ENCODE measurements at places on chromosomes 12 and 14.

DNA sequence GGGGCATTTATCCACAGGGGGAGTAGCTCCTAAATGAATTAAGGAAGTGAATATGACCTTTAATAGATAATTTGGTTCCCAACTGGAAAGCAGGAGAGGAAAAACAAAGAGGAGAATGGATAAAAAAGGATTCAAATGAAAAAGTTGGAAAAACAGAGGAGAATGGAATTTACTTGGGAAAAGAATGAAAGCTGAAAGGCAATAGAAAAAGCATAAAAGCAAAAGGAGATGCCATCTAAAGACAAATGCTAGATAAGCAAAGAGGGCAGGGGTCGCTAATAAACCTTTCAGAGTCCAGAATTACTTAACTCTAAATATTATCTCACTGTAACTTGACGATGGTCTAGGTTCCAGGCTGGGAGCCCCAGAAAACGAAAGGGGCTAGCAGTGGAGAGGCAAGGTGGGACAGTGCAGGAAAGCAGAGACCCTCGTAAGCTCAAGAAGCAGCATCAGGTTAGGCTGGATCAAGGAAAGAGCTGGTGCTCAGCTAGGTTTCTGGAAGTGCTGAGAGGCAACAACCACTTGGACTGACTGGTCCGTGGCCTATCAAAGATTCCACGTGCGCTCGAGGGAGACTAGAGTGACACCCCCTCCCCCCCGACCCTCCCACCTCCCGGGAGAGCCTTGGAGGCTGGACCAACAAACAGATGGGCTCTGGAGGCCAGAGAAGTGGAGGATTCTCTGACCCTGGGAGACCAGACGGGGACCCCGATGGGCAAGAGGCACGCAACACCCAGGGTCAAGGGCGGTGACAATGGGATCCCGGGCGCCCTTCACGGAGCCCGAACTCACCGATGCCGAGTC is 1.2 kb downstream of the SLC2A13 start:
- peak overlapping the region; percentile 66 for H3K27ac ChIP-seq
- H3K4me1 ChIP-seq = peaks cover 10% of the 10 kb centered on the region
- H3K36me3 ChIP-seq = no peaks in the 10 kb centered on the region
- no peaks in the 10 kb centered on the region for H3K27me3 ChIP-seq
- H3K4me3 ChIP-seq = peak overlapping the region; percentile 61
- peak; percentile 5 for DNase-seq

DNA sequence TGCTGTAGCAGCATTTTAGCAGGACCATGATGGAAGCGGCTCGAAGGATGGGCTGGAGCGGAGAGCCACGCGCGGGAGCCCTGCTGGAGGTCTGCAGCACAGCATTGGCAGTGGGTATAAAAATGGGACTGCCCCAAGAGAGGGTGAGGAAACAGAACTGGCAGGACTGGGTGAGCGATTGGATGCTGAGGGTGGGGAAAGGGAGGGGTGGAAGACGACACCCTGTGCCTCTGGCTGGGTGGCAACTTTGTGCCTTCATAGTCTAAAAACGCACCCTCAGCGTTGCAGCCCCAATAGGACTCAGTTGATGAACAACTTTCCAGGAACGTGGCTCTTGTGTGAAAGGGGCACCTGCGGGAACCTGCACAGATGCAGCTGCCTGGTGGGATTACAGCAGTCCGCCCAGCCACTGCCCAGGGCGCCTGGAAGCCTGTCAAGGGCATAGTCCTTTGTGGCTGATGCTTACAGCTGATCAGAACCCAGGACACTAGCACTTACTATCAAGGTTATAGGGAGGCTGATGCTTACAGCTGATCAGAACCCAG is 73.0 kb downstream of the NINJ2 start:
- H3K36me3 ChIP-seq = no peaks in the 10 kb centered on the region
- no peak for DNase-seq
- no peak overlapping the region for H3K4me3 ChIP-seq
- no peaks in the 10 kb centered on the region for H3K4me1 ChIP-seq
- no peak overlapping the region for H3K27ac ChIP-seq

- no peak overlapping the region for H3K27ac ChIP-seq
- H3K4me1 ChIP-seq = no peaks in the 10 kb centered on the region
- no peaks in the 10 kb centered on the region for H3K27me3 ChIP-seq
Observed at GRCh38 chr12:68381476-68382219, 49.5 kb upstream of the MDM1 start.

DNA sequence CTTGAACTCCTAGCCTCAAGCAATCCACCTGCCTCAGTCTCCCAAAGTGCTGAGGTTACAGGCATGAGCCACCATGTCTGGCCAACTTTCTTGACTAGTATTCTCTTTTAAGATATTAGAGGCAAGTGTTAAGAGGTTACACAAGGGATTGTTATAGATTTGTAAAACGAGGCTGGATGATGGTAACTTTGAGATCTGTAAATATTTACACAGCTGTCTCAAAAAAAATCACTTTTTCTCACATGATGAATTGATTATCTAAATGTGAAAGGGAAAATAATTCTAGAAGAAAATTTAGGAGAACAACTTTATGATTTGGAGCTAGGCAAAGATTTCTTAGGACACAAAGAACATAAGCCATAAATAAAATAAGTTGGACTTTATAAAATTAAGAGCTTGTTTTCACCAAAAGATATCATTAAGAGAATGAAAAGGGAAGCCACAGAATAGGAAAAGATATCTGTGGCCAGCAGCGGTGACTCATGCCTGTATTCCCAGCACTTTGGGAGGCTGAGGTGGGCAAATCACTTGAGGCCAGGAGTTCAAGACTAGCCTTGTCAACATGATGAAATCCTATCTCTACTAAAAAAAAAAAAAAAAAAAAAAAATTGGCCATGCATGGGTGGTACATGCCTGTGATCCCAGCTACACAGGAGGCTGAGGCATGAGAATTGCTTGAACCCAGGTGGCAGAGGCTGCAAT is 77.4 kb downstream of the BBS10 start:
- no peak overlapping the region for H3K27ac ChIP-seq
- H3K36me3 ChIP-seq = no peaks in the 10 kb centered on the region
- H3K27me3 ChIP-seq = no peaks in the 10 kb centered on the region

DNA sequence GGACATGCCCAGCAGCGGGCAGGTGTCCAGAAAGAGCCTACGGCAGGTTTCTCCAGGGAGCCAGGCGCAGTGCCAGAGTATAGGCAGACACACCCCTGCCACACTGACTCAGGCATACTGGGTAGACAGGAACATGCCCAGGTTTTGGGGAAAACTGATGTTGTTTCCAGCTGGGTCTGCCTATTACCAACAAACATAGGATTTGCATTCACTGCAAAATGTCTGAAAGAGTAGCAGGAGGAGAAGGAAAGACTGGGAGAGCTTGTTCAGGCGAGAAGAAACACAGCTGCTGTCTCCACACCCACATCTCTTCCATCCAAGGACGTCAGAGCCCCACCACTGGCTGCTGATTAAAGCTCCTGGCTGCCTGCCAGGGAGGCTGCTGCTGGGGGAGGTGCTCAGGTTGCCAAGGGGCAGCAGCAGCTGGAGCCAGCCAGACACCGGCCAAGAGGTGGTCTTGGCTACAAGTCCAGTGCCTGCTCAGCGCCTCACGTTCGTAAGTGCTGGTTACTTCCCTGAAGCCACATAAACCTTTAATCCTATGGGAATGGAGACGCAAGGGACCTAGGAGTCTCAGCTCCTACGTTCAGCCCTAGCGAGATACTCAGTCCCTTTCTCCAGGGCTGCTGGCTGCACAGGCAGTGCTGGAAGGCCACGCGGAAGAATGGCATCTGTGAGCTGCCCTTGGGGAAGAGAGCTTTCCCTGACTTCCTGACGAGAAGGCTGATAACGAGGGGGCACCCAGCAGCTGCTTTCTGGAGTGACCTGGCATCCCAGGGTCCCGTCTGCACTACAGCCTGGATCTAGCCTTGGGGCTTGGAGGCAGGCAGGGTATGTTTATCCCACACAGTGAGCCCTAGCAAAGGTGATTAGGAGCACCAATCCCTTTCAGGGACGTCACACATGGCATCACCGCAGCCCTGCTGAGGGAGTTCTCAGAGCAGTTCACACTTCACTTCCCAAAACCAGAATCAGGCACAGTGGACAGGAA is 58.1 kb downstream of the PLEKHG3 start:
- no peaks in the 10 kb centered on the region for H3K36me3 ChIP-seq
- no peak overlapping the region for H3K27ac ChIP-seq
- no peak overlapping the region for H3K4me3 ChIP-seq

- no peaks in the 10 kb centered on the region for H3K27me3 ChIP-seq
- no peaks in the 10 kb centered on the region for H3K36me3 ChIP-seq
- H3K4me3 ChIP-seq = no peak overlapping the region
- DNase-seq = no peak
- no peaks in the 10 kb centered on the region for H3K4me1 ChIP-seq
Observed at GRCh38 chr14:53655080-53655785, 301.4 kb downstream of the BMP4 start.

GRCh38 chr12:19910681-19911080 is 457.7 kb upstream of the PDE3A start:
- no peak overlapping the region for H3K27ac ChIP-seq
- no peak for DNase-seq
- H3K4me3 ChIP-seq = no peak overlapping the region
- no peaks in the 10 kb centered on the region for H3K4me1 ChIP-seq
- no peaks in the 10 kb centered on the region for H3K36me3 ChIP-seq
- no peaks in the 10 kb centered on the region for H3K27me3 ChIP-seq

DNA sequence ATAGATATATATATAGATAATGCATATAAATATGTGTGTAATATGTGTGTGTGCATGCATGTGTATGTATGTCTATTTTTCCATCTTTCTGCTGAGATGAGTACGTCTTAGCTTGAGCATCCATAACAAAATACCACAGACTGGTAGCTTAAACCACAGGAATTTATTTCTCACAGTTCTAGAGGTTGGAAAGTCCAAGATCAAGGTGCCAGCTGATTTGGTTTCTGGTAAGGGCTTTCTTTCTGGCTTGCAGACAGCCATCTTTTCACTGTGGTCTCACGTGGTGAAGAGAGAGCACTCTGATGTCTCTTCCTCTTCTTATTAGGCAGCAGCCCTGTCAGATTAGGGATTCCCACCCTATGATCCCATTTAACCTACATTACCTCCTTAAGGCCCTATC is 47.3 kb downstream of the ACSM4 start:
- DNase-seq = no peak
- no peak overlapping the region for H3K4me3 ChIP-seq
- no peaks in the 10 kb centered on the region for H3K27me3 ChIP-seq
- H3K36me3 ChIP-seq = no peaks in the 10 kb centered on the region

DNA sequence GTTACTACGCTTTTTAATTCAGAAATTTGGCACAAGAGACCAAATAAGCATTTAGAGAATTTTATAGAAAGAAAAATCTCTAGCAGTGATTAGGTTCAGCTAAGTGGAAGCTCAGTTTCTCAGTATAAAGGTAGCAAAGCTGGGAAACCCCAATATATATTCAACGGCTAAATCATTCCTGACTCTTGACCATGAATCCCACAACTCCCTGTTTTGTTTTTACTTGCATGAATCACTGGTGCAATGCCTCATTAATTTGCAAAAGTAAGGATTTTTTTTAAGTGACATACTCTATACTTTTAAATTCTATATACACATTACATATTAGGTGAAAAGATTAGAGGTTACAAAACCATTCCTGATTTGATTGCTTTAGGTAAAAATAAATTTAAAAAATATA is 74.3 kb upstream of the PLEKHG7 start:
- DNase-seq = no peak
- H3K27me3 ChIP-seq = no peaks in the 10 kb centered on the region
- H3K36me3 ChIP-seq = no peaks in the 10 kb centered on the region
- no peak overlapping the region for H3K27ac ChIP-seq

DNA sequence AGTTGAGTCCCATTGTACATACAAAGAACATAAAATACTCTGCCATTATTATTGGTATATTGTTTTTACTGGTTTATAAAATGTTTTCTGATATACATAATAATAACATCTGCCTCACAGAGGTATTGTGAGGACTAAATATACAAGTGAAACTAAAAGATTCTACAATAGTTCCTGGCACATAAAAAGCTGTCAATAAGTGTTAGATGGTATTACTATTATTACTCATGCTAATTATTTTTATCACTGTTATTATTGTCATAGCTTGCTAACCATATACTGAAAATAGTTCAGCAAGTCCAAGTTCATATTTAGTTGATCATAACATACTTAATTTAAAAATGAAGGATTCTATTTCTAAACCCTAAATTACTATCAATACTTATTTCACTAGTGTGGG is 34.4 kb downstream of the BTG1 start:
- peaks cover 68% of the 10 kb centered on the region for H3K4me1 ChIP-seq
- peak overlapping the region; percentile 51 for H3K27ac ChIP-seq
- H3K27me3 ChIP-seq = no peaks in the 10 kb centered on the region
- peak overlapping the region; percentile 38 for H3K4me3 ChIP-seq

GRCh38 chr12:107990325-107990724 is 138.8 kb upstream of the WSCD2 start:
- no peaks in the 10 kb centered on the region for H3K36me3 ChIP-seq
- no peaks in the 10 kb centered on the region for H3K27me3 ChIP-seq
- H3K27ac ChIP-seq = no peak overlapping the region
- H3K4me3 ChIP-seq = no peak overlapping the region
- H3K4me1 ChIP-seq = no peaks in the 10 kb centered on the region

GRCh38 chr12:38332814-38333213 is 16.2 kb downstream of the ALG10B start:
- no peaks in the 10 kb centered on the region for H3K36me3 ChIP-seq
- H3K4me1 ChIP-seq = no peaks in the 10 kb centered on the region
- no peak overlapping the region for H3K27ac ChIP-seq
- no peaks in the 10 kb centered on the region for H3K27me3 ChIP-seq
- DNase-seq = no peak

DNA sequence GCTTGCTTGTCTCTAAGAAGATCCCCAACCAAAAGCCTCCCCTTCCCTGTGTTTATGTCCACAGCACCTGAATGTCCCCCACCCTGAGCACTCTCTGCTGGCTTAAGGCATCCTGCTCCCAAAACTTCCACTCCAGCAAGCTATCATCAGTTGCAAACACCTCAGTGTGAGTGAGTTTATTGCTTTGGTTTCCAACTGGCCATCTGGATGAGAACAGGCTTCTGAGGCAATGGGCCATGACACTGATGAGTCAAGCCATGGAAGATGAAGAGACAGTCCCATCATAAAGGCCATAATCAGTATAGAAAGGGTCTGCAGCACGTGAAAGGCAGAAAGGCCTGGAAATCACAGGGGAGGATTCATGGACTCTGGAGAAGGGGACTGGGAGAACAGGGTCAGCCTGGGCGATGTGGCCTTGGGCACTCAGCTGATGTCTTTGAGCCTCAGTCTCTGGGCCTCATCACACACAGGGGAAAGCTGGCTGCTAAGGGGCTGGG is 12.8 kb downstream of the CMKLR1 start:
- H3K4me1 ChIP-seq = no peaks in the 10 kb centered on the region
- H3K27me3 ChIP-seq = no peaks in the 10 kb centered on the region
- no peak for DNase-seq

GRCh38 chr14:51289169-51289568 is 49.1 kb downstream of the TMX1 start:
- H3K4me1 ChIP-seq = no peaks in the 10 kb centered on the region
- H3K4me3 ChIP-seq = no peak overlapping the region
- no peak overlapping the region for H3K27ac ChIP-seq
- no peak for DNase-seq
- H3K36me3 ChIP-seq = no peaks in the 10 kb centered on the region
- H3K27me3 ChIP-seq = no peaks in the 10 kb centered on the region
